GM13976 (cell line): ENCODE measurements at places on chromosomes 12 and 14.

GRCh38 chr12:46455648-46456352 lies 83.2 kb upstream of the SLC38A2 start:
- no peak for DNase-seq

DNA sequence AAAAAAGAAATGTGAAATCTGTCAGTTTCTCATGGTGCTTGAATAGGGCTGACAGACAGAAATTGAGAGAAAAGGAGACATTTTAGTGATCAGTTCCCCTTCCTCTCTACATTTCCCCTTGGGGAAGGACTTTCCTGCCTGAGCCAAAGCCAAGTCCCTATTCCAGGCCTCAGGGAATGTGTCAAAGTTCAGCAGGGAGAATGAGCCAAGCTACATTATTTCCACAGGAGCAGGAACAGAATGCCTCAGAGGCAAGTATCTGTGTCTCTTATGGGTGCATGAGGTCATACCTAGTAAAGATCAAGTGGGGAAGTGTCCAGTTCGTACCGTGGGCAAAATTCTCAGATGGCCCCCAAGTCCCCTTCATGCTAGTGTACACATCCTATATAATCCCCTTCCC lies 68.6 kb downstream of the IQSEC3 start:
- DNase-seq, result no peak

DNA sequence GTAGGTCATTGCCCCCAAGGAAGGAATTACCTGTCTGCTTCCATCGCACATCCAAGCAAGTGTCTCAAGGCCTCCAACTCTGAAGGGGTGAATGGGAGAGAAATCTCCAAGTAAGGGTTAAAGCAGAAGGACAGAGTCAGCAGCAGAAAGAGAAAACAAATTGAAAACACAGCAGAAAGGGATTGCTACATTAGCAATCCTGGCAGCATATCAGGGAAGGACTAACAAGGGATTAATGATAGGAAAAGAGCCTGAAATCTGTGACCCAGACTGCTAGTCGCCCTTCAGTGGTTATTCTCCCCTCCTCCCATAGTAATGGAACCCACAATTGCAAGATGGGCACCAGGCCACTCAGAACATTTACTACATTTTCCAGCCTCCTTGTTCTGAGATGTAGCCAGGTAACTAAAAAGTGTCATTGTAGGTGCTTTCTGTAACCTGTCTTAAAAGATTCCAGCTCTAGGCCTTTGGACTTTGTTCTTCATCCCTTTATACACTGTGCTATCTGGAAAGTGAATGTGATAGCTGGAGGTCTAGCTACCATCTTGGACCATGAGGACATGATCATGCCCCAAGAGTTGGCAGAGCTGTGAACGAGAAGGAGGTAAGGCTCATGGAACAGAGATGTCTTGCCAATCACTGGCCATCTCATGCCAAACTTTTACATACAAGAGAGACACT lies 36.0 kb downstream of the MAP3K9 start:
- no peak for DNase-seq

- DNase-seq, result peak; percentile 15
Measured at GRCh38 chr14:99289394-99290189, 17.6 kb upstream of the BCL11B start.

DNA sequence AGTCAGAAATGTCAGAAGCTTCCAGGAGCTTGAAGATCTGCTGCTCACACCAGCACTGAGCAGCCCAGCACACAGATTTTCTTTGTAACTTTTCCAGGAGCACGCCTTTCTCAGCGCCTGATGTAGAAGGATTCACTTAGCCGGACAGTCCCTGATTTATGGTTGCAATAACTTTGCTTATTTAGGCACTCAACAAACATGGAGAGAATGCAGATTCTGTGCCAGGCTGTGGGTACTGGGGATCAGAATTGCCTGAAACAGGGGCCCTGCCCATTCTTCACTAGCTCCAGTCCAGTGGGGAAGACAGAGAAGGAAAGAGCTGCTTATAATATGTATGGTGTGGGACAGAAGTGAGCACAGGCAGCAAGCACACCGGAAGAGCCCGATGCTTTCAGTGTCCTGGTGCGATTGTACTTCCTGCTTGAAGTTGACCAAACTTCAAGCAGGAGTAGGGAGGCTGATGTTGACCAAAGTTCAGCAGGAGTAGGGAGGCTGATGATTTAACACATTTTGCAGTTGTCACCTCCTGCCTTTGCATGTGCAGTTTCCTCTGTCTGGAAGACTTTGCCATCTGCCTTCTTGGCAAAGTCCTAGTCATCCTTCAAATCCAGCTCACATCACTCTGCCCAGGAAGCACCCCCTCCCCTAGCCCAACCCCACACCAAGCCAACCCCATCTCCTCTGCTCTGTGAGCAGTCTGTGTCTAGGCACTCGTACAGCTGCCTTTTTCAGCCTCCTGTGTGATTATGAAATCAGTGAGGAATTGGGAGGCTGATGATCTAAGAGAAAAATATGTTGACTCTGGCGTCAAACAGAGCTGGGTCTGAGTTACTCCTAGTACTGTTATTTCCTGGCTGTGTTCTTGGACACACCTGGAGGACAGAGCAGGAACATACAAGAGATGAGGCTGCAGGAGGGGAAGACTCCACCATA lies 12.0 kb upstream of the PRIMA1 start:
- no peak for DNase-seq

DNA sequence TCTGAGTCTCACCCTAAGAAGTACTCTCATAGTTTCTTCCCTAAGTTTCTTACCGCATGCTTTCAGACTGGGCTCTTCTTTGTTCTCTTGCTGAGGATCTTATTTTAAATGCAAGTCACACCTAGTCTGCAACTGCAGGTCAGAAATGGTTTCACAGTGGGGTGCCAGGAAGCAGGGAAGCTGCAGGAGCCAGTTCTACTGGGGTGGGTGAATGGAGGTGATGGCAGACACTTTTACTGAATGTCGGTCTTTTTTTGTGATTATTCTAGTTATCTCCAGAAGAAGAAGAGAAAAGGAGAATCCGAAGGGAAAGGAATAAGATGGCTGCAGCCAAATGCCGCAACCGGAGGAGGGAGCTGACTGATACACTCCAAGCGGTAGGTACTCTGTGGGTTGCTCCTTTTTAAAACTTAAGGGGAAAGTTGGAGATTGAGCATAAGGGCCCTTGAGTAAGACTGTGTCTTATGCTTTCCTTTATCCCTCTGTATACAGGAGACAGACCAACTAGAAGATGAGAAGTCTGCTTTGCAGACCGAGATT lies 1.7 kb downstream of the FOS start:
- no peak for DNase-seq

DNA sequence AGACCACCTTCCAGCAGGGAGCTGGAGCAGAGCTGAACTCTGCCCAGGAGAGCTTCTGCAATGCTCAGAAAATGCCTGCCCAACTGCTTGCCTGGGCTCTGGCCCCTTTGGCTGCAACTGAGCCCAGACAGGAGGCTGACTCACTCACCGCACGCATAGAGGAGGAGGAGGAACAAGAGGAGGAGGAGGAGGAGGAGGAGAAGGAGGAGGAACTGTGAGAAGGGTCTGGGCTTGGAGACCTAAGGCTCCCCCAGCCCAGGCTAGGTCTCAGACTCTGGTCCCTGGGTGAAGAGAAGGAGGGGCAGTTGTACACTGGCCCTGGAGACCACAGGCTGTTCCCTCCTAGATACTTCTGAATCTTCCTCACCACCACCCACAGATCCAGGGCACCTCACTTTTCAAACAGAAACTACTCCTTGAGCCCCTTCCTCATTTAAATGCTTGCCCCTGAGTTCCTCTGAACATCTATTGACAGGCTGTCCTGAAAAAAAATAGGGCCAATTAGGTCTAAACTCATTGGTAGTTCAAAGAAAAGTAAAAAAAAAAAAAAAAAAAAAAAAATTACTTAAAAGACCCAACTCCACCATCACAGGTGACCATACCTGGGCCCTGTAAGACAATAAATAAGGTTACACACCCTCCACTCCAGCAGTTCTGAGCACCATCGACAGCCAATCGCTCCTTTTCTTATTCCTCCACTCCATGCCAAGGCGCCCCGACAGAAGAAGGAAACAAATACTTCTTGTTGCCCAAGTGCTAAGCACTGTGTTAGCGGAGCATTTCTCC lies 674 bp downstream of the VDR start:
- peak; percentile 40 for DNase-seq

- peak; percentile 1 for DNase-seq
Measured at GRCh38 chr12:45324391-45324790, 108.5 kb downstream of the ANO6 start.

GRCh38 chr14:61296719-61297502 lies 15.8 kb upstream of the TMEM30B start:
- peak; percentile 54 for DNase-seq

GRCh38 chr14:87944987-87945604 lies 47.9 kb downstream of the GALC start:
- DNase-seq, result no peak

GRCh38 chr12:45914090-45914489 lies 76.3 kb downstream of the SCAF11 start:
- peak; percentile 33 for DNase-seq

GRCh38 chr12:97404543-97404942 lies 58.1 kb upstream of the RMST start:
- DNase-seq, result peak; percentile 55

DNA sequence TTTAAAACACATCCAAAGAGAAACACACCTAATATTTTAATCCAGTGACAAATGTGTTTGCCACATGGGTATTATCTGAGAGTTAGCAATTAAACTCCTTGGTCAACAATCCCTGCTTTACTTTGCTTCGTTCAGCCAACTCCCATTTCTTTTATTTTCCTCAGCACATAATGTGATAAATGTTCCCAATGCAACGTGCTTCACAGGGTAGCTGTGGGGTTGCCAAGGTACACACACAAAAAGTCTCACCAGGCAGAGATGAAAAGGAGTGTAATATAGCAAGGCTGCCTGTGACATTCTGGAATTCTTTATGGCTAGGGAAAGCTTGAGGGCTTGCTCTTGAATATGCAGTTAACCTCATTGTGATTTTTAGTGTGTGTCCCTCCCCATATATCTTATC lies 208.0 kb upstream of the DIO2 start:
- no peak for DNase-seq

- DNase-seq, result no peak
Measured at GRCh38 chr14:94601884-94602391, 10.3 kb upstream of the SERPINA3 start.
